ENCODE measurements at places on chromosomes 1 and 21.

DNA sequence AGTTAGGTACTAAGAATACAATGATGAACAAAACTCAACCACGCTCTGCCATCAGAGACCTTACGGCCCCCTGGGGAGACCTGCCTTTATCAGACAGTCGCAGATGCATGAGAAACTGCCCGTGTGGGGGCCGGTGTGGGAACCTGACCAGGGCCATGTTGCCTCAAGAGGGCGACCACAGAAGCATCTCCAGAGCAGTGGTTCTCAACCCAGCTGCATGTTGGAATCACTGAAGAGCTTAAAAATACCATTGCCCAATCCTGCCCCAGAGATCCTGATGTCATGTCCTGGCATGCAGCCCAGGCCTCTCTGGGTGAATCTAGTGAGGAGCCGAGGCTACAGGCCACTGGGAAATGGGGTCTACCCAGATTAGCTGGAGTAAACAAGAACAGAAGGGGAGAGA lies 108.7 kb downstream of the PRDM2 start:
- no peak for DNase-seq

GRCh38 chr1:218259800-218260199 lies 25.3 kb upstream of the RRP15 start:
- DNase-seq, result no peak

DNA sequence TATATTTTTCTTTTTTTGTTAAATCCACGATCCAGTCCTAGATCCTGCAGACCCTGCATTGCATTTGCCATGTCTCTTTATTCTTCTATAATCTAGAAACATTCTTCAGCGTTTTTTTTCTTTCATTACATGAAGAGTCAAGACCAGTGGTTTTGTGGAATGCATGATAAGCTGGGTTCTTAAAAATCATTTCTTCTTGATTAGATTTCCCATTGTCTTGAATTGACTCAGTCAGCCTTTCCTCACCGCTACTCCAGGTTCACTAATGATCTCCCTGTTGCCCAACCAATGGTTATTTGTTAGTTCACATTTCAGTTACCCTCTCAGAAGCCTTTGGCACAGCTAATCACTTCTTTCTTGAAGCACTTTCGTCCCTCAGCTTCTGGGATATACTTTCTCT lies 25.2 kb downstream of the CHD1L start:
- DNase-seq, result no peak

DNA sequence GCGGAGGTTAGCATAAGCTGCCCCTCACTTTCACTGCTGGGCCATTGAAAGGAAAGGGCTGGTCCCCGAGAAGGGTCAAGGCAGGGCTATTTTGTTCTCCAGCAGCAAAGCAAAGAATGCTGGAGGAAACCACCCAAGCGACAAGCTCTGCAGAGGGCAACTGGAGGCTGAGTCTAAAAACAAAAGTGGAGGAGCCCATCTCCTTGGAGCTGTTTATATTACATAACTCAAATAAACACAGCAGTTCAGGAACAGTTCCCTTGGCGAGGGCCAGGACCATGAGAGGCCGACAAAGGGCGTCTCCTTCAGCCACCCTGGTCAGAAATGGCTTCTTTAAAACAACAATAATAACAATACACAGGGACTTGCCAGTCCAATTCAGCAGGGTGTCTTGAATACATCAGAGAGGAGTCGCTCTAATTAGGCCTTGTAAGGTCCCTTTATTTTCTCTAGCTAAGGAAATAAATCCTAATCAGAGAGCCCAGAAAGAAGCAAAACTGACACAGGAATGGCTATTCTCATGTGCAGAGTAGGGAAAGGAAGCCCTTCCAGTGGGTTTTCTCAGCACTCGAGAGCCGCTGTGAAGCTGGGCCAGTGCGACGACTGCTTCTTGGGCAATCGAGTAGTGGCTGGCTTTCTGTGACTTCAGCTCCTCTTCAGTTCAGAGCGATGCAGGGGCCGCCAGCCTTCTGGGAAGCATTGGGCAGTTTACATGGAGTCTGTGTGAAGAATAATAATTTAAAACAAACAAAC lies 57.0 kb upstream of the TARBP1 start:
- no peak for DNase-seq

DNA sequence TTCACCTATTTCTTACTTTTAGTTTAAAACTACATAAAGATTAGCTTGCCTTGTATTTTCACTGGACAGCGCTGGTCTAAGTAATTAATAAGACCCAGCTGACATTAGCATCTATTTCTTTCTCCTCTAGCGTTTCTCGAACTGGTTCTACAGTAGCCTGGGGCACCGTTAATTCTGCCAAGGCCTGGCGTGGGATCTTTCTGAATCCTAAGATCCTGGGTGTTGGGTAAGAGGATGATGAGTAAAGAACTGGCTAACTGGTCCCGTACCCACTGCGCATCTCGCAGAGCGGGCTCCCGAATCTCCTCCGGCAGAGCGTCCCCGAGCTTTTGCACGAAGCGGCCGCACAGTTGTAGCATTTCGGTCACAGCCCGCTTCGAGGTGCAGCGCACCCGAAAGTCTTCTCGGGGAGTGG lies 309 bp downstream of the NSL1 start:
- no peak for DNase-seq

- DNase-seq, result no peak
These were observed 57.0 kb upstream of the NEK2 start for GRCh38 chr1:211732293-211732980.

GRCh38 chr1:44655609-44656008 lies 18.7 kb downstream of the TMEM53 start:
- no peak for DNase-seq

- DNase-seq, result no peak
These were observed 85.4 kb upstream of the ACTRT2 start for GRCh38 chr1:2935751-2936390.

DNA sequence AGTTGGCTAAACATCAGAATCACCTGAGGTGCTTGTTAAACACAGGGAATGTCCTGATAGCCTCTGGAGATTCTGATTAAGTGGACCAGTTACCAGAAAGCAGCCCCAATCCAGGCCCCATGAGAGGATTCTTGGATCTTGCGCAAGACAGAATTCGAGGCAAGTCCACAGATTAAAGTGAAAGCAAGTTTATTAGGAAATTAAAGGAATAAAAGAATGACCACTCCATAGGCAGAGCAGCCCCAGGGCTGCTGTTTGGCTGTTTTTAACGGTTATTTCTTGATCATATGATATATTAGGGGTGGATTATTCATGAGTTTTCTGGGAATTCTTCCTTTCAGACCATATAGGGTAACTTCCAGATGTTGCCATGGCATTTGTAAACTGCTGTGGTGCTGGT lies 176.2 kb downstream of the ROR1 start:
- no peak for DNase-seq

- peak; percentile 40 for DNase-seq
These were observed 102.0 kb upstream of the RUNX3 start for GRCh38 chr1:25031966-25032667.

DNA sequence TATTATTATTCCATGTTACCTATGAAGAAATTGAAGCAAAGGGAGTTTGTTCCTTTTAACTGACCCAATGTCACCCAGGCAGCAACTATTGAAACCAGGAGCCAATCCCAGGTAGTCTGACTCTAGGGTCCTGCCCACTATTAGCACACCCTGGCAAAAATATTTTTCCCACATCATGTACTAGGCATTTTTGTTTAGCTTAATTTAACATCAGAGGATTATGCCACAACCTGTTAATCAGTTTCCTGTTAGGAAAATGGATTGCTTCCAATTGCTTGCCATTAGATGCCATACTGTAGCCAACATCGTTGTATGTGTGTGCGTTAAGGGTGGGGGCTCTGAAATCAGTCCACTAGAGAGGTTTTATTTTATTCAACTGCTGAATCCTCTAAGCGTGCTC lies 281.1 kb downstream of the DNM3 start:
- DNase-seq, result no peak

GRCh38 chr1:28236656-28237322 lies 865 bp downstream of the ATP5IF1 start:
- DNase-seq, result no peak

GRCh38 chr1:233269656-233270055 lies 25.9 kb downstream of the PCNX2 start:
- DNase-seq, result no peak

DNA sequence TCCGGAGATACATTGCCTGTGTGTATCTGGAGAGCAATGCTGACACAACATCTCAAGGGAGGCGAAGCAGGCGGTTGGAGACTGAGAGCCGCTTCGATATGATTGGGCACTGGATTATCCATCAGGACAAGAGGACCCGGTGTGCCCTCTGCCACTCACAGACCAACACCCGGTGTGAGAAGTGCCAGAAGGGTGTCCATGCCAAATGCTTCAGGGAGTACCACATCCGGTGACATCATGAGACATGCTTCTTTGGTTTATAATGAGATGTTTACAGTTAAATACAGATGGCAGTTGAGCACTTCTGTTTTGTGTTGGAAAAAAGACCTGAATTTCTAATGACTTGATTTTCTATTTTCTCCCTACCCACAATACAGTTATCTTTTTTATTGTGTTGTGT lies 12.1 kb downstream of the PGBD2 start:
- DNase-seq, result no peak

DNA sequence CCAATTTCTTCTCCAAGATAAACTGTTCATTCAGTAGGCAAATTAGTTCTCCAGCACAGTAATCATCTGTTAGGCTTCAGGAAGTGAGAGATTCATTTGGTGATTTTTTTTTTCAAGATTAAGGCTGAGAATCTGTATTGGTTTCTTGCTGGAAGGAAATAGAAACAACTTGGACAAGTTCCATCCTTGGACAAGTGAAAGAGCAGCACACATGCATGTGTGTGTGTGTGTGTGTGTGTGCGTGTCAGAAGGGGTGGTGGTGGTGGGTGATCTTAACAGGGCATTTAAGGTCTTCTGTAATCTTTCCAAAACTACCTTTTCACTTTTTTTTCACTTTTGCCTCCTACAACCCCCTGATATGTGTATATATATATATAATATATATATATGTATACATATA lies 15.9 kb upstream of the SUCO start:
- DNase-seq, result no peak

DNA sequence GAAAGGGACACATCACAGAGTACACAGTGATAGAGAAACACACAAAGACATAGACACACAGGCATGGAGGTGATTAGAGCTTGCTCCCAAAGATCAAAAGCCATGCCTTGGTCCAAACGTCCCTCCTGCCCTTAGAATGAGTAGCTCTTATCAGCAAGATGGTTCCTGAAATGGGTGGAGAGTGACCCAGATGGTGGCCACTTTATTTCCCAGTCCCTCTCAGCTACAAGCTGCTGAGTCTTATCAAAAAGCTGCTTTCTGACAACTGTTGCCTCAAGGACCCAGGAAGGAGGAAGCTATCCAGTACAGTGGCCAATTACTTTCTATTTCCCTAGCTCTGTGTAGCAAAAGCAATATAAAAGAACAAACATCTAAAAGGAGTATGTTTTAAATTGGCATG lies 7.7 kb upstream of the CLCA1 start:
- DNase-seq, result no peak

- DNase-seq, result no peak
These were observed 257.3 kb downstream of the PTBP2 start for GRCh38 chr1:96978901-96979300.

GRCh38 chr1:105736349-105736748 lies 1320.1 kb upstream of the PRMT6 start:
- DNase-seq, result no peak

- DNase-seq, result no peak
These were observed 88.6 kb upstream of the PKN2 start for GRCh38 chr1:88595355-88596002.

DNA sequence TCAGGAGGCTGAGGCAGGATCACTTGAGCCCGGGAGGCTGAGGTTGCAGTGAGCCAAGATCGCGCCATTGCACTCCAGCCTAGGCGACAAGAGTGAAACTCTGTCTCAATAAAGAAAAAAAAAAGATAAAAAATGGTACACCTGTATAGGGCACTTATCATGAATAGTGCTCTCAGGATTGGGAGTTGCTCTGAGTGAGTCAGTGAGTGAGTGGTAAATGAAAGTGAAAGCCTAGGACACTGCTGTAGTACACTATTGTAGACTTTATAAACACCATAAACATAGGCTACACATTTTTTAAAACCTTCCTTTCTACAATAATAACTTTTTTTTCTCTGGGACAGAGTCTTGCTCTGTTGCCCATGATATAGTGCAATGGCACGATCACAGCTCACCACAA lies 16.8 kb downstream of the PHTF1 start:
- no peak for DNase-seq

- no peak for DNase-seq
These were observed 24.8 kb downstream of the PCSK9 start for GRCh38 chr1:55064071-55064581.

GRCh38 chr1:150969626-150970025 lies 5.0 kb downstream of the CERS2 start:
- DNase-seq, result no peak

GRCh38 chr1:174912264-174912663 lies 87.5 kb upstream of the CACYBP start:
- DNase-seq, result peak; percentile 1

- no peak for DNase-seq
These were observed 28.1 kb downstream of the RAB4A start for GRCh38 chr1:229298887-229299503.

- DNase-seq, result no peak
These were observed 71.3 kb downstream of the CRB1 start for GRCh38 chr1:197339106-197340060.

GRCh38 chr21:14753069-14753465 lies 207.0 kb upstream of the SAMSN1 start:
- no peak for DNase-seq

- no peak for DNase-seq
These were observed 46.7 kb upstream of the SLC19A1 start for GRCh38 chr21:45588871-45589491.

DNA sequence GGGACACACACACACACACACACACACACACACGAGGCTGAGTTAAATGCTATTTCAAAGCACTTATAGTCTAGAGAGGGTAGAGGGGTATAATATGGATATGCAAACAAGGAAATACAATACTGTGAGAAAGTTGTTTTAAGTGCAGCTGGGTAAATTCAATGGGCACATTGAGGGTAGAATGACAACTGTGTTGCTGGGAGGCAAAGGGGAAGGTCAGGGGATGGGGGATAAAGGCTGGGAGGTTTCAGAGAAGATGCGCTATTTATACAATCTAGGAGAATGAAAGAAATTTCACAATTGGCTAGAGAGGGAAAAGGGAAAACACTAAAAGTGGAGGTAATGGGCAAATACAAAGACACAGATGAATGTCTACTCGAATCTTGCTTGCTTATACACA lies 19.4 kb downstream of the EXTL2 start:
- no peak for DNase-seq

DNA sequence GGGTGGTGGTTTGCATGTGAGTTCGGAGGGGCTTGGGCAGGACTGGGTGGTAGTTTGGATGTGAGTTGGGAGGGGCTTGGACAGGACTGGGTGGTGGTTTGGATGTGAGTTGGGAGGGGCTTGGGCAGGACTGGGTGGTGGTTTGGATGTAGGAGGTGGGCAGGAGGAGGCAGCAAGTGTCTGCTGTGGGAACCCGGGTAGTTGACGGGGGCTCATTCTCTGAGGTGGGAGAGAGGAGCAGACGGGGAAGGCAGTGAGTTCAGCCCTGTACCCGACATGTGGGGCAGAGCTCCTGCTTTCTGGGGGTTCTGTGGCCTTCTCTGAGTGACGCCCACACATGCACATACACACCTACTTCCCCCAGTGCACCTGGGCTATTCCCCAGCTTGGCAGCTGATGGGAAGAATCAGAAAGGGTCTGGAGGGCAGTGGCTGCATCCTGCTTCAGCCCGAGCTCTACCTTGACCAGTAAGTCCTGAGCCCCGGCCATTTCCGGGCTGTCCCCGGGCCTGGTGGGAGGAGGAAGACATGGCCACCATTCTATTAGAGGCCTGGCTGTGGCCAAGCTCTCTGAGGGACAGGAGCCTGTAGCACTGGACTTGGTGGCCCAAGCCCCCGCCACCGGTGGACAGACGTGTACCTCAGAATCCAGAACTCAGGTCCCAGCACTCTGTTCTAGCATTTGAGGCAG lies 58.1 kb downstream of the EDN2 start:
- DNase-seq, result no peak

- DNase-seq, result no peak
These were observed 67.0 kb downstream of the CHD5 start for GRCh38 chr1:6113116-6113515.

All from stimulated activated CD4-positive, alpha-beta T cell treated with anti-CD3 and anti-CD28 coated beads, Interleukin-12 subunit alpha, Interleukin-12 subunit beta, amount 100 ng/mL, for 4 hours (primary cell).